AG04449 (cell line): ENCODE measurements at places on chromosomes 11 and 22.

DNA sequence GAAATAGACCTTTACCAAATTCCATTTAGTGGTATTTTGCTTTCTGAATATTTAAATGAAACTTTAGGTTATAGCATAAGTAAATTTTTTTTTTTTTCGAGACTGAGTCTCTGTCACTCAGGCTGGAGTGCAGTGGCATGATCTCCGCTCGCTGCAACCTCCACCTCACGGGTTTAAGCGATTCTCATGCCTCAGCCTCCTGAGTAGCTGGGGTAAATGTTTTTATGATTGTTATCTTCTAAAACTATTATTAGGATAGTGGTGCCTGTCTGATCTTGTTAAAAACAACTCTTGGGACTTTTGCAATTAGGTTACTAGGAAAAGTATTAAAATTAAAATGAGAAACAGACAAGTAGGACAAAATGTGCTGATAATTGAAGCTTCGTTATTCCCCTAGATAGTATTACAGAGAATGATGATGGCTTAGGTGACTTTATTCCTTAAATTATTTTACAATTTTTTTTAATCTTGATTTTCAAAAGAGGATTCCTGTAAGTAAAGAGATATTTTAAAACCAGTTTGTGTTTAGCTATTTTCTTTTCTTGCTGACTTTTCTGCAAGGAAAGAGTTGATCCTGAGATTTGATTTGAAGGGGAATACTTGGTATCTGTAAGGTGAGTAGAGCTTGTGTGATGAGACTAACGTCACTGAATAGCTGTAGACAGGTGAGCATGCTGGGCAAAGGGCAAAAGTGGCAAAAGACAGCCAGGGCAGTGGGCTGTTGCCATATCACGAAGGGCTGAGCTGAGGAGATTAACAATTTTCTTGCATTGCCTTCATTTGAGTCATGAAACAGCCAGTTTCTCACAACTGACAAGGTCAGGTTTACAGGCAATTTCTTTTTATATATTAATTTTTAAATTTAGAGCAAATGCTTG lies 20.8 kb downstream of the CRKL start:
- no peak for DNase-seq

GRCh38 chr11:96049426-96049825 lies 125.5 kb upstream of the MTMR2 start:
- DNase-seq: no peak

DNA sequence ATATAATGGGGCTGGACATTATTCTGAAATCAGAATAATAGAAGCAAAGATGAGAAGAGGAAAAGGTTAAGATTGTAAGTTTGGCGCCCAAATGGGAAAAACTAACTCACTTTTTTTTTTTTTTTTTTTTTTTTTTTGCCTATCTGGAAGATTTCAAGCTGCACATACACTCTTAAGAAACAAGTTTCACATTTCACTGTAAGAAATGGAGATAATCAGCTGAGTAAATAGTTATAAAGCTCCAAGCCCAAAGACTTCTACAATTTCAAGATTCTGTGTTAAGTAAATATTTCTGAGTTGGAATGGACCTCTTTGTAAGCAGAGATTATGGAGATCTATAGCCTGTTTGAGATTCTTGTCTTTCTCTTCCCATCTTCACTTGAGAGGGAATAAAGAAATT lies 140.0 kb downstream of the SLC17A6 start:
- DNase-seq: no peak

GRCh38 chr11:130070109-130070845 lies 583 bp downstream of the APLP2 start:
- DNase-seq: no peak

GRCh38 chr11:104222464-104222863 lies 58.5 kb upstream of the PDGFD start:
- no peak for DNase-seq

DNA sequence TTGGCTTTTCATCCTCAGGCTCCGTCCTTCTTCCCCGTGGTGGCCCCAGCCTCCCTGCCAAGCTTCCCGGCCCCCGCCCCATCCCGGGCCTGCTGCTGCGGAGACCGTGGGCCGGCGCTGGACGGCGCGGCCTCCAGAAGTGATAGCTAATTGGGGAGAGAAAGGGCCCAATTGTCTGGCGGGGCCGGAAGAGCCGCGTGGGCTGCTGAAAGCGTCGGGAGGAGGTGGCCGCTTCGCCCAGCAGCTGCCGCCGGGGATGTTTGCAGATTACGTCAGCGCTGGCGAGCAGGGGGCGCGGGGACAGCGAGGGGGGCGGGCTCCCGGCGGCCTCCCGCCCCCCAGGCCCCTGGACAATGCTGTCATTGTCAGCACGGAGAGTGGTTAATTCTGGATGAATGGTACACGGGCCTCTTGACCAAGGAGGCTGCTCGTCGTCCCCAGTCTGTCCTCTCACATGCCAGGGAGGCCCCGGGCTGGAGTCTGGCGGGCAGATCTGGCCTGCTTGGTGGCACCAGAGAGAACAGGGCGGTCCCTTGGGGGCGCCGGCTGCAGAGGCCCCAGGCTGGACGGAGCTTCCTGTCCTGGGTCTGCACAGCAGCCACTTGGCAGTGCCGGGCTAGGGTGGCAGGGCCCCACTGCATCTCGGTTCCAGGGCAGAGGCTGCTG lies 1.6 kb downstream of the SMIM38 start:
- no peak for DNase-seq

DNA sequence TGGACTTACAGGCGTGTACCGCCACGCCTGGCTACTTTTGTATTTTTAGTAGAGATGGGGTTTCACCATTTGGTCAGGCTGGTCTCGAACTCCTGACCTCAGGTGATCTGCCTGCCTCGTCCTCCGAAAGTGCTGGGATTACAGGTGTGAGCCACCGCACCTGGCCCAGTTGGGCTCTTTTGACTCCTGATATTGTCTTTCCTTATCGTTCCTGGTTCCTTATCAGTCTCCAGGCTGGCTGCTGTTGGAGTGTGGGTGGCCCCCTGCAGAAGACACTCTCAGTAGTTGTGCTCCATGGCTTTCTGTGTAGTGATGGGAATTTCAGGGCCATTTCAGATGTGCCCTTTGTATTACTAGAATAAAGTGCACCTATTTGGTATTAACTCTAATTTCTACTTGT lies 55.3 kb downstream of the C22orf31 start:
- no peak for DNase-seq

- no peak for DNase-seq
These were observed 60.2 kb downstream of the MICAL3 start for GRCh38 chr22:17964156-17964555.

GRCh38 chr11:1310318-1310687 lies 871 bp upstream of the TOLLIP start:
- no peak for DNase-seq

DNA sequence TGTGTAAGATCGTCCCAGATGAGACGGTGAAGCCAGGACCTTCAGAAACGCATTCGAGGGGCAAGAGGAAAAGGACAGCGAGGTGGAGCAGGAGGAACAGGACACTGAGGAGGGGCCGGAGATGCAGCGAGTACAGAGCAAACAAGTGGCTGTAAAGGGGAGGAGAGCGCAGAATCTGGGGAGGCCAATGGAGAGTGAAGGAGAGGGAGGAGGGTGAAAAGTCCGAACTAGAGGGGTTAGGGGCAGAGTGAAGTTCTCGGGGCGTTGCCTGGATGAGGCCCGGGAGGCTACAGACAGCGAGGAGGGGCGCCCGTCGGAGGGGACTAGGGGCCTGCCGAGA lies 8.8 kb upstream of the PPIL2 start:
- no peak for DNase-seq

- no peak for DNase-seq
These were observed 269.9 kb upstream of the SORL1-AS1 start for GRCh38 chr11:121722431-121723245.

GRCh38 chr22:20748731-20749428 lies 25.0 kb upstream of the SERPIND1 start:
- peak; percentile 26 for DNase-seq

DNA sequence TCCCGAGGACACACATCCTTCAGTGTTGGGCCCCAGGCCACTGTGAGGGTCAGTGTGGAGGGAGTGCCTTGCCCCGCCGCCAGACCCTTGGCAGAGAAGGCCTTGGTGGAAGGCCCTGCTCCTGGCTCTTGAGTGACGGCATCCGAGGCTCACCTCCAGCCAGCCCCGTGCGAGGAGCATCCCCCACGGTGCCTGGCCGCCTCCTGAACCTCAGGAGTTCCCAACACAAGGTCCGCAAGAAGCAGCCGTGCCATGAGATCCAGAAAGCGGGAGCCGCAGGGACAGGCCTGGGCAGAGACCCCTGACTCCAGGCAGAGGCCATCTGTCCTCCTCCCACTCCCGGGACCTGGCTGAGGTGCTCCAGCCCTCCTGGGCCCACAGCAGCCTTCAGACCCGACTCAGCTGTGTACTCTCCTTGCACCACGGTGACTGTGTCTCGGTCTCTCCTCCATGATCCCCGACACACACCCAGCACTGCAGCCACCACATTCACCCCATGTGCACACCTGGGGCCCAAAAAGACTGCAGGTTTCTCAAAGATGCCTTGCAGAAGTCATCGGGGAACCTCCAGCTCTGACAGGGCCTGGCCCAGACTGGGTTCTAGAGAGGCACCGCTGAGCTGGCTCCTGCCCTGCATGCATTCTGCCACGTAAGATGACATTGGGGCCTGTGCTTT lies 870.2 kb downstream of the BRD1 start:
- DNase-seq: no peak

DNA sequence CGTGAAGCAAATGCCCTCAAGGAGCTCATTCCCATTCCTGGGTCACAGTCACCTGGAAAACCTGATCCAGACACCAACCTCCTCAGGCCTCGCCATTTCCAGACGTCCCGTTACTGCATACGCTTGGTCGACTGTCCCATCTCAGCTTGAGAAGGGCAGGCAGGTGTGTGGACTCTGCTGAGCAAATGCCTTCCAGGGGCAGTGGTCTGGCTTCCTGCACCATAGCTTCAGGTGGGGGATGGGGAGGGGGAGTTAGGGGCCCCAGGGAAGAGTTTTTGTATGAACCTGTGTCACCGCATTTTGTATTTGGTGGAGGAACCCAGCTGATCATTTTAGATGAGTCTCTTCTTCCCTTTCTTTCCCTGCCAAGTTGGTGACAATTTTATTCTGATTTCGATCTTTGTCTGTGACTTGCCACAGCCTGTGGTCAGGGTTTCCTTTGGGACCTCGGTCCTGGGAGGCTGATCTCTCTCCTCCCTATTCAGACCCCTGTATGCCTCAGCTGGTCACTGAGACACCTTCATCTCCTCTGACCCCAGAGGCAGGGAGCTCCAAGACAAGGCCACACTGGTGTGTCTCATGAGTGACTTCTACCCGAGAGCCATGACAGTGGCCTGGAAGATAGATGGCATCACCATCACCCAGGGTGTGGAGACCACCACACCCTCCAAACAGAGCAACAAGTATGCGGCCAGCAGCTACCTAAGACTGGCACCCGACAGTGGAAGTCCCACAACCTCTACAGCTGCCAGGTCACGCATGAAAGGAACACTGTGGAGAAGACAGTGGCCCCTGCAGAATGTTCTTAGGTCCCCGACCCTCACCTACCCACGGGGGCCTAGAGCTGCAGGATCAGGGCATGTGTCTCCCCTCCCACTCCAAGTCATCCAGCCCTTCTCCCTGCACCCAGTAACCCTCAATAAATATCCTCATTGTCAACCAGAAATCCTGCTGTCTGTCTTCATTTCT lies 22.9 kb downstream of the IGLL5 start:
- DNase-seq: no peak

- DNase-seq: no peak
These were observed 39.9 kb upstream of the TEAD1 start for GRCh38 chr11:12634329-12634728.

DNA sequence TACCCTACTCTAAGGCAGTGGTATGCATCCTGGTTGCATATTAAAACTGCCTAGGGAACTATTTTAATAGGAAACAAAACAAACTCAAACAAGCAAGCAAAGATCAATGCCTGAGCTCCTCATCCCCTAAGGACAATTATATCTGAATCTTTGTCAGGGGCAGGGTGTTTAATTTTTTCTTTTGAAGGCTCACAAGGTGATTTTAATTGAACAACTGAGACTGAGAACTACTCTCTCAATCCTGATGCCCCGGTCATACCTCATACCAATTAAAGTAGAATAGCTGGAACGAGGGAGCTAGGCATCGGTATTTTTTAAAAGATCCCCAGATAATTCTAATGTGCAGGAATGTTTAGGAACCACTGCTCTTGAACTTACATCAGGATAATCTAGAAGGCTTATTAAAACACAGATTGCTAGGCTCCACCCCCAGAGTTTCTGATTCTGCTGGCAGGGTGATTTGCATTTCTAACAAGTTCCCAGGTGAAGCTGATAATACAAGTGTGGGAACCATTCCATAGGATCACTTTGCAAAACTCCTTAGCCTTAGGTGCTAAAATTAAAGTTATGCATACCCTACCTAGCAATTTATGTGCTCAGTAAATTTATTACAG lies 416.5 kb downstream of the GUCY1A2 start:
- no peak for DNase-seq

GRCh38 chr22:47607486-47607885 lies 845.0 kb downstream of the TBC1D22A start:
- DNase-seq: no peak

GRCh38 chr22:37121887-37122591 lies 12.5 kb upstream of the TMPRSS6 start:
- no peak for DNase-seq

DNA sequence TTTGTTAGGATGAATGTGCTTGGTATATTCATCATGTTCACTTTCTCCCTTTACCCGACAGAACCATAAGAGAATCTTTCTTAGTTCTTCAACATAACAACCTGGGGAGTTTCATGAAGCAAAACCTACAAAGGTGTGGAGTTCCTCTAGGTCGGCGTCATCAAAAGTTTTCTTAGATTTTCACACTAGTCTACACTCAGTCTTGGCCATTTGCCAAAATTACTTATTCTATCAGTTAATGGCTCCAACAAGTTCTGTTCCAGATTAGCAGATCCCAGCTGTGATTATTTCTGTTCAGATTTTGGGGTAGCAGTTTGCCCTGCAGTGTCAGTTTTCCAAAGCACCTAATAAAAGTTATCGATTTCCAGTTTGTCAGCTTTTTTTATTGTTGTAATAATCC lies 935.8 kb upstream of the RAG2 start:
- no peak for DNase-seq

DNA sequence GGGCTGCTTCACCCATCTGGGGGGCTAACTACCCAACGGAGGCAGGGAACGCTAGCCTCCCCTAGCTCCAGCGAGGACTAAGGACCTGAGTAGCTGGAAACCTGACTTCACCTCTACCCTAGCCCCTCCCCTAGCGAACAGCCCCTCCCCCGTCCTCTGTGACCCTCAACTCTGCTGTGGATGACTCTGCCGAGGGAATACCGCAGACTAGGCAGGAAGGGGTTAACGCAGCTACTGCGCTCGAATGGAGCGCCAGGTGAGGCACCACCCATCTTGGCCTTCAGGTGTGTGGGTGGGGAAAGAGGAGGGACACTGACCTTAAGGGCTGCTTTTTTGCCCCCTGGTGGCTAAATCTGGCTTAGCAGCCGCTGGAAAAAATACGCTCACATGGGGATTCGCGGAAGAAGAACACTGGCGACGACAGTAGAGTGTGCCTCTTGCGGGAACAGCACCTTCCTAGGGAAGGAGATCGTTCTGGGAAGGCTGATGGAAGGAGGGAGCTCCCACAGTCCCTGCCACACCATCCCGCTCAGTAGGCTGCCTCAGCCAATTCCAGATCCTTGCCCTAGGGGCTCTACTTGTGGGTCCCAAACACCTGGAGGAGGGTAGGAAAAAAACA lies 4.5 kb upstream of the BCL9L start:
- DNase-seq: no peak
